ENCODE measurements at places on chromosomes 7 and 10.

- no peak for DNase-seq
Observed at GRCh38 chr7:46484906-46485305, 563.8 kb upstream of the IGFBP3 start.

DNA sequence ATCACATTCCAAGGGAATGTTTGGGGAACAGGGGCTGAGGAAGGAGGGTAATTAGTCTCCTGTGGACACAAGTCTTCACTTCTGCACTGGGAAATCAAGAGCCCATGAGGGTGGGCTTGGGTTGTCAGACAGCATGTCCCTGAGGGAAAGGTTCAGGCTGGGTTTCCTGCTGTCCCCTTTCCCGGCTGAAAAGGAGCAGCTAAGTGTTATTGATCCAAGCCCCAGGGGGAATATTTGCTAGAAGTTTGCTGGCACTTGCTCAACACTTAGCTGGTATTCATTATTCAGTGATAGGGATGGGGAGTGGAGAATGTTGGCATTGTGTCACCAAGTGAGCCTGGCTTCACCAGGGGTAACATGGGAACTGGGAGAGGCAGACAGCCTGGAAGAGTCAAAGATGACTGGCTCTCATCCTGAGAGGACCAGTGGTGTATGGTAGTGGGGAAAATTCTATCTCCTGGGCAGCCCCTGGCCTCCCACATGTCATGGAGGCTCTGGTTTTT is 344.4 kb upstream of the PODXL start:
- no peak for DNase-seq

GRCh38 chr7:45902820-45903219 is 14.5 kb downstream of the IGFBP1 start:
- DNase-seq: no peak

GRCh38 chr7:27199849-27200760 is at the start of gene HOXA13:
TSS of gene HOXA13 (minus strand) at chr7:27200091. CDS start at chr7:27200077, 14 bp downstream.
- no peak for DNase-seq

- DNase-seq: peak; percentile 70
Observed at GRCh38 chr7:44977304-44977958, 1.4 kb downstream of the MYO1G start.

- no peak for DNase-seq
Observed at GRCh38 chr7:66181845-66182244, 23.3 kb upstream of the TPST1 start.

GRCh38 chr10:125035136-125035535 is 93.2 kb downstream of the ZRANB1 start:
- DNase-seq: no peak

GRCh38 chr10:98313598-98313997 is 45.6 kb upstream of the LOXL4 start:
- no peak for DNase-seq

DNA sequence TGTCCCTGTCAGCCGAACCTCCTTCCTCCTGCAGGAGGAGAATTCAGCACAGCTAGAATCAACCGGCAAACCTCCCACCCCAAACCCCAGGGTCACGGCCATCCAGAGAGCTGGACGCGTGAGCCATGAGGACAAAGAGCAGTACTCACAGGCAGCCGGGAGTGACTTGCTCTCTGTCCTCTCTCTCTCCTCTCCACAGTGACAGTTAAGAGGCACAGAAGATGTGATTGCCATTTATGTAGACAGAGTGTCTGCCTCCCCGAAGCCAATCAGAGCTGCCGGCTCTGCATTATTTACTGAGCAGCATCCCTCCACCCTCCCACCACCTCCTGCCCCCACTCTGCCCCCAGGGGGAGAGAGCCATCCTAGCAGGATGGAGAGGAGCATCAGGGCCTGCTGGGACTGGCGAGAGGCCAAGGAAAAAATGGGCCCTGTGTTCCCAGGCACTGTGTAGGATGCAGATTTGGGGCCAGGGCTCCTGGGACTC is 4.3 kb downstream of the DDC start:
- DNase-seq: no peak

DNA sequence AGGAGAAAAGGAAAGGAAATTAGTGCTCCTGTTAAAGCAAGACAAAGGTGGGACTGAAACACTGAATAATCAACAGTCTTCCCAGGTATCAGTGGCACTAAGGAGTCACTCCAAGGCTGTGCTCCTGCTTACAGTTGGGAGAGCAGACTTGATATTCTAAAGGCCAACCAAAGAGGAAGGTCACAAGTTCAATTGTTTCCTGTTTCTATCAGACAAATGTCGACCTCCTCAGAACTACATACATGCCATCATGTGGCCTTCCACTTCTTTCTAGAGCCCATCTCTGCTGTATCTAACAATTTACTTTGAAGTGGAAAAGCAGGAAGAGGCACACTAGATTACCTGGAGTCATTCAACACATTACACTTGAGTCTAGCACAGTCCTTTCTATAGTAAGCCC is 3.4 kb downstream of the ZNF239 start:
- DNase-seq: peak; percentile 21

GRCh38 chr10:83037653-83038052 is 1101.7 kb upstream of the GHITM start:
- no peak for DNase-seq

DNA sequence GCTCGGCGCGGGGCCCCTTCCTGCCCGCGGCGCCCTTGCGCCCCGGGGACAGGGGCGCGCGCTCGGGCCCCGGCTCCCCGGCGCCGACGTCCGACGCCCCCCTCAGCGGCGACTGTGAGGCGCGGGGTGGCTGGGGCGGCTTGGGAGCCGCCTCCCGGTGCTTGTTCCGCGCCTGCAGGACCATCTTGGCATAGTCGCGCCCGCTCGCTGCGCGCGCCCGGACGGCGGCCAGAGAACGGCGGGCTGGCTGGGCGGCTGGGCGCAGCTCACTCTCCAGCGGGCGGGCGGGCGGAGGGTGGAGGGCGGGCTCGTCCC is at the start of gene DPY19L1:
Gene DPY19L1, minus strand, starts transcription at position 275 of the 315 bp plus-strand sequence. Its CDS starts 91 bp downstream, at position 184.
- no peak for DNase-seq

GRCh38 chr10:62373995-62374861 is at the start of gene ZNF365:
TSS of gene ZNF365 (plus strand) at chr10:62374369. CDS start at chr10:62376194, 1,825 bp downstream.
- DNase-seq: peak; percentile 36

DNA sequence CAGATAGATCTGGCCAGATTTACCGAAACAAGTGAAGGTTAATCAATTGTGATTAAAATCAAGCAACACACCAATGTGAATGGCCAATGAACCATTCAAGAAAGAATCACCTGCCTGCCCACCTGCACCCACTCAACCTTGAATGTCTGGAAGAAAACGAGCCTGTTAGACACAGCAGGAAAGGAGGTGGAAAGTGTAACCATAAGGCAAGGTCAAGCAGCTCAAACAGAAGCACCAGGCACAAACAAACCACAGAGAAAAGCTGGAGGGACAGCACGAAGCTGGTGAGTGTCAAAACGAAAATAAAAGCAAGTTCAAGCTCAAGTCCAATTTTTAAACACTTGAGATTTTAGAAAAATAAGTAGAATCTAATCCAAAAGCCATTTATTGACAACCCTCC is 64.9 kb downstream of the STEAP1B start:
- DNase-seq: no peak

DNA sequence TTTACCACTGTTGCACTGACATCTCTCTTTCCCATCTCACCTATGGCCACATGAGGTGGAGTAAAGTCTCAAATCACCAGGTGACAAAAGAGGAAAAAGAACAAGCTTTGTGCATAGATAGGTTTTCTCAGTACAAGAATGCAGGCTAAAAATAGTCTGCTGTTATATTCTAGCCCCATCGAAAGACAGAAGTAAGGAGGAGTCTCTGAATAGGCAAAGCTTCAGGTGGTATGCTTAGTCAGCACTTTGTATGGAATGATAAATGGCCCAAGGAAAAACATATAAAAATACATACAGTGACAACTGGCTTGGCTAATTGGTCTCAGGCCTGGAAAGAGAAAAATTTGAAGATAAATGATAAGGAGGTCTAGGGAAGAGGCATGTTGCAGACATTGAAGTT is 39.6 kb upstream of the KCND2 start:
- no peak for DNase-seq

DNA sequence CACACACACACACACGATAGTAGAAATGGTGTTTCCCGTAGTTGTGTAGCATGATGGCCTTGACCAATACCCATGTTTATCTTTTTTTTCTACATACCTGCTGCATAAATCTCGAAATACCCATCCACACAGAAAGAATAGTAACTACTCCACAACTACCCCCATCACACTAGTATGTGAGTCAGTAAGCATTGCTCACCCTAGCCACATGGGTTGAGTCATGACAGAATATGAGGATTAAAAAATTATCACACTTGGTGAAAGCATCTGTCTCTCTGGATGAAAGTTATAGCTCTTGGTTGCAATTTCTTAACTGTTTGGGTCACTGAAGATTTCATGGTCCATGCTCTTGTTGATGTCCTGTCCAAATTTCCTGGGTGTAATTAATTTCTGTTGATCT is 103.4 kb upstream of the MDFIC start:
- DNase-seq: no peak

DNA sequence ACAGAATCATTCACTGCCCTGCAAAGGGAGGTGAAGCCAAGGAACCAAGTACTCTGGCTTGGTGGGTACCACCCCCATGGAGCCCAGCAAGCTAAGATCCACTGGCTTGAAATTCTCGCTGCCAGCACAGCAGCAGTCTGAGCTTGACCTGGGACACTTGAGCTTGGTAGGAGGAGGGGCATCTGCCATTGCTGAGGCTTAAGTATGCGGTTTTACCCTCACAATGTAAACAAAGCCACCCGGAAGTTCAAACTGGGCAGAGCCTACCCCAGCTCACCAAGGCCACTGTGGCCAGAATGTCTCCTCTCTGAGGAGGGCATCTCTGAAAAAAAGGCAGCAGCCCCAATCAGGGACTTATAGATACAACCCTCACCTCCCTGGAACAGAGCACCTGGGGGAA is 1050.0 kb upstream of the GHITM start:
- no peak for DNase-seq

DNA sequence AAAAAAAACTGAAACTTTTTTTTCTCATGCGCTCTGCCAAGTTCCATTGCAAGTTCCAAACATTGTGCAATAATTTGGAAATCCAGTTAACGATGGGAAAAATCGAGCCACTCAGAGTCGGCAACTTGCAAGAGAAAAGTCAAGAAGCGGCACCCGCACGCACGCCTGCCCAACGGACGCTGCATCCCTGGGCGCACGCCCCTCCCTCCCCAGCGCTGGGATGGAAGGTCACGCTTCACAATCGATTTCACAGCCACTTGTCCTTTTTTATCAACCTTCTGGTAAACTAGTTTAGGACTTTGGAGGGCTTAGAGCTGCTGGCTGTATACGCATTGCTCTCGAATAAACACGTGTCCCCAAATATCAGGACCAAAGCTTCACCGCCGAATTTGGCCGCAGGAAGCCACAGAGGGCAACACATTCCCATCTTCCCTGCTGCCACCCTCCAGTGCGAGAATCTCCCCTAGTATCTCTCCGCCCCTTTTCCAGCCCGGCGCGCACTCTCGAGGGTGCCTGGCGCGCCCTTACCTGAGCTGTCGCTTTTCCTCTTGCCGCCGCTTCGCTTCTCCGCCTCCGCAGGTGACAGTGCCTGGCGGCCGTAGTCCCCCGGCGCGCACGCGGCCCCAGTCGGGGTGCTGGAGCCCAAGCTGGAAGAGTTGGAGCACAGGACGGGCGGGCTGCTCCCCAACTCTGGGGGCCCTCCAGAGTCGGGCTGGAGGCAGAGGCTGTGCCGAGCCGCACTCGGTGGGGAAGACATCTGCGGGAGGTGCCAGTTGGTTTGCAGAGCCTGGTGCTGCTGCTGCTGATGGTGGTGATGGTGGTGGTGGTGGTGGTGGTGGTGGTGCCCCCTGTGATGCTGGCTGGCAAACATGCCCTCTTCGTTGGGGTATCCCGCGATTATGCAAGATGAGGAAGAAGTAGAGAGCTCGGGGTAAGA is 857 bp downstream of the MEOX2 start:
- no peak for DNase-seq

- DNase-seq: no peak
Observed at GRCh38 chr7:76356823-76357222, 2.0 kb downstream of the YWHAG start.

- DNase-seq: no peak
Observed at GRCh38 chr7:45460379-45460778, 113.8 kb upstream of the ADCY1 start.

- no peak for DNase-seq
Observed at GRCh38 chr10:79137826-79138225, 69.1 kb downstream of the ZMIZ1 start.

GRCh38 chr7:34175837-34176236 is 270.5 kb downstream of the BMPER start:
- no peak for DNase-seq

GRCh38 chr7:70033226-70033625 is 435.0 kb downstream of the AUTS2 start:
- peak; percentile 59 for DNase-seq

GRCh38 chr7:114823290-114823689 is 98.6 kb upstream of the MDFIC start:
- DNase-seq: no peak

DNA sequence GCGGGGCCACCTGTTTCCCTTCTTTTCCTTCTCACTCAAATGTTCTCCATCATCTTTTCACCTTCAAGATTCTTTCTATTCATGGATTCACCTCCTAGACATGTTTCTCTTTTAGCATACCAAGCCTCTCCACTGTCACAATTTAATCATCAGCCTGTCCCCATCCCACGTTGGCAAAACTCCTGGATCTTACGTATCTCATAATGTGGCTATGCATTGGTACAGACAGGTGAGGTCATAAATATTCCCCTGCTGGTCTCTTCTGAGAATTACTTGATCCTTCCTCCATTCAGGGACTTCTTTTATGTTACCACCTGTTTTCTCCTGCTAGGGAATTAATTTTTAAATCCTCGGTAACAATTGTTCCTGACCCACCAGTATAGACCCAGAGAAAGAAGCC is 262.6 kb upstream of the NEBL start:
- DNase-seq: no peak

- no peak for DNase-seq
Observed at GRCh38 chr10:46169736-46170135, 117.1 kb upstream of the ANTXRL start.

- DNase-seq: peak; percentile 77
Observed at GRCh38 chr7:139696552-139696951, 81.2 kb downstream of the HIPK2 start.

DNA sequence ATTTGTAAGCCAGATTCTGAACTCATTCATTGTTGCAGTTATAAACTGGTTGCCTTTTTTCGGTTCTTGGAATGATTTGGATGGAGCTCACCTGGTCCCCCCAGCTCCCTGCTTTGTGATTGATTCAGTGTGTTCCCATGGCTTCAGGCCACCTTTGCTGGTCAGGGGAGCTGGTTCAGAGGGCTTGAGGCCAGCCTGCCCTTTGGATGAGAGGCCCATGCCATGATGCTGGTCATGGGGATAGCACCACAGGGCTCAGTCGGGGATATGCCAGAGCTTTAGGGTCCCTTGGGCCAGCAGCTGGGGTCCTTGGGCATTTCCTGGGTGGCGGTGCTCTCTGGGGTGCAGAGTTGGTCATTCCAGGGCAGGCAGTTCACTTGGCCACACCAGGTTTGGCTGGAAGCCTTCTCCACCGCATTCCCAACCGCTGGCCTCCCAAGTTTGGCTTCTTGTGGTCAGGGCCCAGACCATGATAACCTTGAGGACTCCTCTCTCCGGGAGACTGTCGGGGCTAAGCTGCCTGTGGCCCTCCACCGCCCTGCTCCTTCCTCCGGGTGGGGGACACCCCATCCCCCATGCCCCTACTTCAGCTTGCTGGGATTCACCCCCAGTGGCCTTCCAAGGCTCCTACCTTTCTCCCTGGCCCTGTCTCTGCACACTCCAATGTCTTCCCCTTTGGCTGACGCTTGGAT is 65.1 kb downstream of the MGMT start:
- DNase-seq: no peak

All from suppressor macrophage (primary cell).